Memory B cell (primary cell): ENCODE measurements at places on chromosomes 7 and 10.

DNA sequence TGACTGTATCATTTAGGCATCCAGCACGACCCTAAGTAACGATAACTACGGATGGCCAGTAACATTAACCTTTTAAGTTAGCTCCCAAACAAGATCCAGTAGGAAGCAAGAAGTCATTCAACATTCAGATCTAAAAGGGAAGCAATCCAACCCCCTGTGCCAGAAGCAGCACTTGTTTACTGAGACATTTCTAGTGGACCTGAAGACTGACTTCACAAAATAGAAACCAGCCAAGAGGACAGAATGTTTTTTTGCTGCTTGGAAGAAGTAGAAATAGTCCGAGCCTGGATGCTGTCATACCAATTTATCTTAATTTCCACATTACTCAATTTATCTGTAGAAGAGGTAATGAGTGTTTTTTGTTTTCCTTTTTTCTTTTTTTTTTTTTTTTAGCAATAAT is 88.0 kb upstream of the CTTNBP2 start:
- DNase-seq = no peak

DNA sequence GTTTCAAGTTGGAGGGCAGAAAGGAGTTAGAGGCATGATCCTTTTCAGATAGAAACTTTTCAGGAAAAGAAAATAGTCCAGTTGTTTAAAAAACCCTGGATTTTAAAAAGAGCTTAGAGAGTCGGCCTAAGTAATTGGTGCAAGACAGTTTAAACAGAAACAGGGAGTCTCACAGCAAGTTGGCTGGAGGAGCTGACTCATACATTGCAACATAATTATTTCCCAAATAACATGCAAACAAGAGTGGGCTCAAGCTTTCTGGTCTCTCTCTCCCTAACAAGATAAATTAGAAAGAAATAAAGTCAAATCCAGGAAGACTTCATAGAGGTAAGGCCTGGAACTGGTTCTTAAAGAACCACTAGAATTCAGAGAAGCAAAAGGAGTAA is 100.3 kb upstream of the AGBL3 start:
- DNase-seq = no peak

GRCh38 chr10:24440817-24441797 is 232.2 kb downstream of the KIAA1217 start:
- DNase-seq = no peak

DNA sequence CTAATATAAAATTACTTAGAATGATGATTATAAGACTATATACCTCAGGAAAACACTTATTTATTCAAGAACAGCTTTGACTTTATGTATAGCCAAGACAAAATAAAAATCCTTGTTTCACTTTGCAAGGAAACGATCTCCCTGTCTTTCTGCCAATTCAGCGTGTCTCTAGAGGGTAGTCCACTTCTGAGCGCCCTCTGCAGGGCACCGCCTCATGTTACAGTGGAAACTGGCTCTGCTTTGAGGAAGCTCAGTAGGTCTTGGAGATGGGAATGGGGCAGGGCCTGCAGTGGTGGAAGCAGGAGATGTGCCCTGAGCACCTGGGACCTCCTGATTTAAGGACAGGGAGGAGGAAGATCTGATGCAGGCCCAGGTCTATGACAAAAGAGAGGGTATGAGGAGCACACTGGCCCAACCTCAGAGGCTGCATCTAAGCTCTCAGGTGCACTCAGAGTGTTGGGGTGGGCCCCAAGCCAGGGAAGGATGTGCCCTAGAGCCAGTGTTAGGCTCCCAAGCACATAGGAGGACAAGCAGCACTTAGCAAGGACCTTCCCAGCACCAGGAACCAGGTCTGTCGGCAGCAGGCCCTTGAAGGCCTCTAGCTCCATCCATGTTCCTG is 481.0 kb downstream of the TNS3 start:
- no peak for DNase-seq

GRCh38 chr10:22022257-22023032 is 18.9 kb upstream of the DNAJC1 start:
- DNase-seq = no peak

DNA sequence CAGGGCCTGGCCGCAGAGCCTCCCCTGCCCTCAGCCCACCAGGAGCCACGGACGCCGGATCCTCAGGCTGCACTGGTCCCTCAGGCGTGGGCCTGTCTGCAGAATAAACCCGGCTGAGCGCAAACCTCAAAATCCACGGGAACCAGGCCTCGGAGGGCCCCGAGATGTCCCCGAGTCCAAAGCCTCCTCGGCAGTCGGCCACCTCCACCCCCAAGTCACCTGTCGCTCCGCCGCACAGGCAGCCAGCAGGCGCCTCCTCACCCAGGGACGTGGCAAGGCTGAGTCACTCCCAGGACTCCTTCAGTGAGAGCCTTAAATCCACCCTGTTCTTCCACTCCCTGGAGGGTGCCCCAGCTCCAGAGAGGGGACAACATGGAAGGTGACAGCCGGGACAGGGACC is 33.2 kb downstream of the STK32C start:
- no peak for DNase-seq

DNA sequence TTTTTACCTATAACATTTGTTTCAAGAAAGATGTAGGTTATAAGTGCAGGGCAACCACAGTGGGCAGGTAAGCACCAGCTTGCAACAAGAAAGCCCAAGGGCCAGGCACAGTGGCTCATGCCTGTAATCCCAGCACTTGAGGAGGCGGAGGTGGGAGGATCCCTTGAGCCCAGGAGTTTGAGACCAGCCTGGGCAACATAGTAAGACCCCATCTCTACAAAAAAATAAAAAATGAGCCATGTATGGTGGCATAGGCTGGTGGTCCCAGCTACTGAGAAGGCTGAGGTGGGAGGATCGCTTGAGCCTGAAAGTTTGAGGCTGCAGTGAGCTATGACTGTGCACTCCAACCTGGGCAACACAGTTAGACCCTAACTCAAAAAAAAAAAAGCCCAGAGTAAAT is 12.8 kb downstream of the BCL7B start:
- DNase-seq = no peak

DNA sequence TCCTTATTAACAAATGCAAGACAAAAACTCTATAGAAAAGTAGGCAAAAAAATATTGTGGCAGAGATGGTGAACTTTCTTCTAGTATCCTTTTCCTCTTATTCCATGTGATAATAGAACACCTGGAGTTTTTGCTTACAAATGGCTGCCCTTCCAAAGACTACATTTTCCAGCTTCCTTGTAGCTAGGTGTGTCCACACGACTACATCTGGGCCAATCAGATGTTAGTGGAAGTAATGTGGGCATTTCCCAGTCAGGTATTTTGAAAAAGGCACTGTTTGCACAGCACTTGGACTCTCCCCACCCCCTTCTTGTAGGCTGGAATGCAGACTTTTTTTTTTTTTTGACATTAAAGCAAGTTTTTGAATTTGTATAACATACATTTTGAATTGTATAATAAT is 105.5 kb upstream of the TBX20 start:
- no peak for DNase-seq

- DNase-seq = no peak
Measured at GRCh38 chr10:112678581-112678980, 231.6 kb downstream of the VTI1A start.

DNA sequence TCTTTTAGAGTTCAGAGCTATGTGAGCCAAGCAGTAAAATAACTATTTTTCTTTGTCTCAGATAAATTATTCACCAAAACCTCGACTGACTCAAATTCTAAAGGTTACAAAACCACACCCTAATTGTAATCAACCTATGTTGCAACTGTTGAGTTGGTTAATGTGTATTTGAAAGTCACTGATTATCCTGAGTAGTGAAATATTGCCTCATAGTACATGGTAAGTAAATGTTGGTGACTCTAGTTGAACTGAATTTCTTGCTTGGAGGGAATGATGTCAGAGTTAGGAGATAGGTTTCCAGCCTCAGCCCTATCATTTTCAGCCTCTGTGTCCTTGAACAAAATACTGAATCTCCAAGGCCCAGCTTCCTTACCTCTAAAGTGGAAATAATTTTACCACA is 3.0 kb upstream of the CYP2C18 start:
- no peak for DNase-seq

DNA sequence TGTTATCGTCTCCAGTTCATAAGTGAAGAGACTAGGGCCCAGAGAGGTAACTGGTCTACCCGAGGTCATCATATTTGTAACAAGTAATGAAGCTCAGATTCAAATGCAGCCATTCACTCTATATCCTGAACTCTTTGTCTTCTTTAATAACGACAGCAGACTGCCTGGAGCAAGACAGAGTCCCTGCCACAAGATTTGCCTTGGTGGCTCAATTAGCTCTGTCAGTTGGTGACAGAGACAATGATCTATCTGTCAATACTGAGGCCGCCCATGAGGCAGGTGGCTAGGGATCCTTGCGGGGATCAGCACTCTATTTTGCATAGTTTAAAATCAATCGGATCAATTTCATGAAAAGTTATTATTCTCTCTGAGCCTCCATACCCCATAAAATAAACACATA is 43.9 kb downstream of the SH3PXD2A start:
- DNase-seq = no peak

DNA sequence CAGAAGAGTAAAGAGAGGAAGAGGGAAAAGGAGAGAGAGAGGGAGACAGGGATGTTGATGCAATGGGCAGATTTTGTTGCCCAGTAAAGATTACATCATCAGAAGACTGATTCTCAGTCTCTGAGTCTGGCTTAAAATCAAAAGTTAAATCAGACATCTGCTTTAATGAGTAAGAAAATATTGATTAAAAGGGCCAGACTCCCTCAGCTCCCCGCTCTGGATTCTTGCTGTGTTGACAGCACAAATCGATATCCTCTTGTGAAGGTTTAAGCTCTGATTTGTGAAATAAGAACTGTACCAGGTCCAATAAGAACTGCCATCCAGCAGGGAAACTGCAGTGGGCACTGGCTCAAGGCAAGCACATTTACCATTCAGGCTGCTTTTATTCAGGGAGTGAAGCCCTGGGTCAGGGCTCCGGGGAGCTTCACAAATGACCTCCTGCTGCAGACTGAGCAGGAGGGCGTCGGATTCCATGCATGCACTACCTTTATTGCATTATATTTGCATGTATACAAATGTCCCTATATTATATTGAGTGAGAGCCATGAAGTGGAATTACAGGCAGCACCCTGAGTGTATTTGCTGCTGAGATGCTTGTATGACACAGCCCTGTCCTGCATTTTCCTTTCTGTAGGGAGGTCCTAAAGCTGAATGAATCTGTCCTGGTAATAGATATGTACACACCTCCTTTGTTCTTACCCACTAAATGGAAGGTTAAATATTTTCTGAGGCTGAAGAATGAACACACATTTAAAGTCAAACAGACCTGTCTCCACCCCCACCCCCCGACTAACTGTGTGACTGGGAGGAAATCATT is 401.5 kb downstream of the REEP3 start:
- no peak for DNase-seq

GRCh38 chr7:101983147-101983811 is 165.9 kb downstream of the CUX1 start:
- no peak for DNase-seq

DNA sequence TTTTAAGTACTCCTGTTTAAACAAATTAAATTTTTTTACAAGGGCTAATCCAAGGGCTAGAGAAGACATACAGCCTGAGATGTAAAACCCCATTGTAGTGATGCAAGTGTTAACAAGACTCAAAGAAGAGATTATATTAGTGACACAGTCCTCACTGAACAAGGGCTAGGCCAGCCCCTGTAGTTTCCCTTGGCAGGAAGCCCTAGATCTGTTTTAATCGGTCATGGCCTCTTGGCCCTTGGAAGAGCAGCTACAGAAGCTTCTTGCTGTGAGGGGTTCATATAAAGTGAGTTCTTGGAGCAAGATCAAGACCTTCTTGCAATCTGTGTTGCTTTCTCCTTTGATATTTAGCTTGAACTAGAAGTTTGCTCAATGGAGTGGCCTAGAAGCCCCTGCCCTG is 1339.4 kb downstream of the XPNPEP1 start:
- DNase-seq = no peak

- no peak for DNase-seq
Measured at GRCh38 chr10:7071421-7071820, 339.4 kb downstream of the SFMBT2 start.

DNA sequence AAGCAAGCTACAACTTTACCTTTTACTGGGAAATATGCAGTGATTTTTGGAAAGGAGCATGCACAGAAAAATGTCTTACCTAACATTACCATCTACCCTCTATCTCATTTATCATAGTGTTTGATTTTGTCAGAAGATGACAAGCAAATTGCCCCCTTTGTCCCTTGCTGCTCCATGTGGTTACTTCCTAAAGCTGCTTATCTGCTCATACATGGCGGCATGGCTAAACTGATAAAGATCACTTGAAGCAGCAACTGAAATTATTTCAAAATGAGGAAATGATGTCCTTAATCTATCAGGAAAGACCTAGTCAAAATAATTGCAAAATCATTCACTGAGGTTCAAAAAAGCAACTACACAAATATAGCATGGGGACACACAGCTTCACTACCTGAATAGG is 1198.5 kb upstream of the SORCS1 start:
- no peak for DNase-seq
